ENCODE measurements at places on chromosomes 16 and 17.
A peak's percentile ranks its signal among the peaks of the same experiment; 100 is the strongest.

DNA sequence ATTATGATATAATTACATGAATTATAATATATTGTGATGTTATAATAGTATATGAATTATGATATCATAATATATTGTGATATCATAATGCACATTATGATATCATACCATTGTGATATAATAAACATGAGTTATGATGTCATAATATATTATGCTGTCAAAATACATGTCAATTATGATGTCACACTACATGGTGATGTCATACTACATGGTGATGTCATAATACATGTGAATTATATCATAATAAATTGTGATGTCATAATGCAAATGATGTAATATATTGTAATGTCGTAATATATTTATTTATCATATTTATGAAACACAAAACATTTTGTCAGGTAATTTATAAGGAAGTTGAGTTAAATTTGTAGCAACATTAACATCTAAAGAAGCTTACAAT is 1950.1 kb downstream of the TP53TG3F start:
- DNase-seq, result no peak

- no peak for DNase-seq
These were observed at the start of gene C16orf82 for GRCh38 chr16:27066668-27067537. TSS of gene C16orf82 (plus strand) at chr16:27066927.

DNA sequence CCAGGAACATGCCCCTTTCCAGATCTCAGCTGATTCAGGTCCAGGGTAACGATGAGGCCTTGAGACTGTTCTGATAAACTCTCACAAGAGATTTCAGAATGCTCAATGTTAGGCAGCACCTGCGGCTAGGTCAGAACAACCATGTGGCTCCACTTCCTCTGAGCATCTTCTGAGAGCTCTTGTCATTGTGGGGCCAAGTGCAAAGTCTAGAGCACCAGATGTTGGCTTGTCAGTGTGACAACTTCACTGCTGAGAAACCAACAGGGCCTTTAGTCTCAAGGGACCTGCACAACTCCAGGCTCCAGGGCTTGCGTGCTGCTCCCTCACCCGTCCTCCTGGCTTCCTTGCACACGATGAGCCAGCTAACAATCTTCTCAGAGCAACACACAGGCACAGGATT is 29.0 kb downstream of the FCSK start:
- DNase-seq, result no peak

DNA sequence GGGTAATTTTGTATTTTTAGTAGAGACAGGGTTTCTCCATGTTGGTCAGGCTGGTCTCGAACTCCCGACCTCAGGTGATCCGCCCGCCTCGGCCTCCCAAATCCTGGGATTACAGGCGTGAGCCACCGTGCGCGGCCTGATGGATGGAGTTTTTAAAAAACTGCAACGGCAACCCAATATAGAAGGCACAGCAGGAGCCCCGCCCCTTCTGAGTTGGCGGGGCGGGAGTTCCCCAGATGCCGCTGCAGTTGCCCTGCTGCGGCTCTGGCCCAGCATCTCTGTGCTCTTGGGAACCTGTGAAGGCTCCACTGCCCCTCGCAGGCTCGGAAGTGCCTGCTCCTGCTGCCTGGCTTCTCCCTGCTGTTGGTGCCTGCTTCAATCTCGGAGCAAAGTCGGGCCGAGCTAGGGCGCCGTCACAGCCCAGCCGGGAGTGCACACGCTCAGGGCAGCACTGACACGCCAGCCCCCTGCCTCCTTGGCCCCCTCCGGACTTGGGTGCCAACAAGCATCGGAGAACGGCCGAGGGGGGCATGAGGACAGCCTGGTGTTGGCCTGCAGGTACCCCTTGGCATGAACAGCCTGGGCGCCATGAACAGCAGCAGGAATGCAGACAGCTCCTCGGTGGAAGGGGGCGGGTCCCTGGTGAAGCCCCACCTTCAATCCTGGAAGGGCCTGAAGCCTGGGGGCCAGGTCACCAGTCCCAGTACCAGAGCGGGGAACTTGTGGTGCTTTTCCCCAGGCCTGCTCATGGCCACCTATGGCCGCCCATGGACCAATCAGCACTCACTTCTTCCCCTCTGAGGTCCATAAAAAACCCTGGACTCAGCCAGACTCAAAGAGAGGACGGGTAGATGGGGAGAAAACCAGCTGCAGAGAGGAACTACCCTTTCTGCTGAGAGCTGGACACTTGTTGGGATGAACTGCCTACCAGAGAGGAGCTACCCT is 2.3 kb upstream of the NT5M start:
- DNase-seq, result peak; percentile 59

- DNase-seq, result no peak
These were observed 846 bp downstream of the ITGB3 start for GRCh38 chr17:47254403-47254943.

GRCh38 chr17:33901085-33901484 is 354.0 kb upstream of the CCL2 start:
- DNase-seq, result no peak

DNA sequence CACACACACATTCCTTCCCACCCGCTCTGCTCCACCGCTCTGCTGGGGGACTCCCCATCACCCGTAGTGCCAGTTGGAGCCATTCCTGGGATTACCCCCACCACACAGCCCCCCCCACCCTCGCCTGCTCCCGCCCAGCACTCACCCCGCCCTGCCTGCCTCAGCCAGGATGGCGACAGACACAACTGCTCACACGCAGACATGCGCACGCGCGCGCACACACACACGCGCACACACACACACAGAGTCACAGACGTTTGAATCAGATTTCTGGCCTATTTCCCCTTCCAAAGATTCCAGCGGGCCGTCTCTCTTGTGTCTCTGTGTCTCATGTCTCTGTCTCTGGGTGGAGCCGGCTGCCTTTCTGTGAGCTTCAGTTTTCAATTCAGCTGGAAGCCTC is 4.4 kb downstream of the CACNA1G start:
- no peak for DNase-seq

DNA sequence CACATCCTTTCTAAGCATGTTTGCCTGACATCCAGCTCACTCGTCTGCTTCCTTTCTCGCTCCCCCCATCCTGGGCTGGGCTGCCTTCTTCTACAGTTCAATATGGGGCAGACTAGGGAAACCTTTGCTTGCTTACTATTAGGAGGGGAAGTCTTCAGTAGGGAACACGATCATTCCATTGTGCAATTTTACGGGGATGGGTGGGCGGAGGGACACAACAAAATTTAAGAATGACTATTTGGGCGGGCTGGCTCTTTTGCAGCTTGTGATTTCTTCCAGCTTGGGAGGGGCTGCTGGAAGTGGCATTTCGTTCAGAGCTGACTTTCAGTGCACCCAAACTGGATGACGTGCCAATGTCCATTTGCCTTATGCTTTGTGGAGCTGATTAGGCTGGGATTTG is 25.4 kb downstream of the PCTP start:
- no peak for DNase-seq

DNA sequence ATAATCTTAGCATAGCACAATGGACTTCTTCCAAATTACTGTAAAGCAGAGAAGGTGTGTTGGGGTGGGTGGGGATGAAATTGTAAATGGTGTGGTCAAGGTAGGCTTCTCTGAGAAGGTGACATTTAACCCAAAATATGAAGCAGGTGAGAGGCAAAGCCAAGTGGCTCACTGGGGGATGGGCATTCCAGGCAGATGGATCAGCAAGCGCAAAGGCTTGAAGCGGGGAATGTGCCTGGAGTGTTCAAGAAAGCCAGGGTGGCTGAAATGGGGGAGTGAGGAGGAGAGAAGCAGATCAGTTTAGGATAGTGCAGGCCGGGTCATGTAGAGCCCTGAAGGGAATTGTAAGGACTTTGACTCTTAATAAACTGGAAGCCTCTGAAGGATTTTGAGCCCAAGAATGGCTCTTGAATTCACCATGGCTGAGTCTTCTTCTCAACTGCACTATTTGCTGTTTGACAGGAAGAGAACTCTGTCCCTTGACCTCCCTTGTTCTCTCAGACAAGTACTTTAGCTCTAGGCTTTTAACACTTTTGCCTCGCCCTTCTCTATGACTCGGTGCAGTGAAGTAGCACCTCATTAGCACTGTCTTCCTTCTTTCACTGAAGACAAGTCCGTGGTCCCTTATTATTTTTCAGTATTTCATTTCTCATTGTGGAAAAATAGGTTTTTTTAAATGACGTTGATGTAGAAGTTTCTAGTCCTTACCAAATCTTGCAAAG is 14.7 kb downstream of the CACNG3 start:
- DNase-seq, result no peak

GRCh38 chr16:3792472-3793012 is 75.2 kb upstream of the TRAP1 start:
- no peak for DNase-seq

GRCh38 chr17:35978346-35978745 is 3.0 kb downstream of the CCL16 start:
- DNase-seq, result no peak

DNA sequence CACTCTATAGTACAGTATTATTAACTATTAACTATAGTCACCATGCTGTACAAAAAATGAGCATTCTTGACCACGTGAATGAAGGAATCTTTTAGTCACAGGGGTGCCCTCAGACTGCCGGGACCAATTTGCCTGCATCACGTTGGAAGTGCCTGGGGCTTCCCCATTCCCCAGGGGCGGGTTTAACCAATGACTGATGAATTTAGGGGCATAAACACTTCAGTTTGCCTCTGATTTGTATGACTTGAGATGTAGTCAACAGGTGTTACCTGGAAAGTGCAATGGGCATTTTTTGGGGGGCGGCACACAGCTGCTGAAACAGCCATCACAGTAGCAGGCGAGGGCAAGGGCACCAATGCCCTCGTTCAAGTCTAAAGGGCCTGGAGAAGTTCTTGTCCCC is 8.7 kb upstream of the PYY start:
- no peak for DNase-seq

- DNase-seq, result no peak
These were observed 4.2 kb downstream of the SOCS3 start for GRCh38 chr17:78355701-78356100.

- no peak for DNase-seq
These were observed 6.5 kb upstream of the HOXB13 start for GRCh38 chr17:48735062-48735351.

- no peak for DNase-seq
These were observed 558.9 kb upstream of the HSBP1 start for GRCh38 chr16:83248735-83249463.

- no peak for DNase-seq
These were observed 10.0 kb upstream of the RIPOR1 start for GRCh38 chr16:67518676-67519075.

DNA sequence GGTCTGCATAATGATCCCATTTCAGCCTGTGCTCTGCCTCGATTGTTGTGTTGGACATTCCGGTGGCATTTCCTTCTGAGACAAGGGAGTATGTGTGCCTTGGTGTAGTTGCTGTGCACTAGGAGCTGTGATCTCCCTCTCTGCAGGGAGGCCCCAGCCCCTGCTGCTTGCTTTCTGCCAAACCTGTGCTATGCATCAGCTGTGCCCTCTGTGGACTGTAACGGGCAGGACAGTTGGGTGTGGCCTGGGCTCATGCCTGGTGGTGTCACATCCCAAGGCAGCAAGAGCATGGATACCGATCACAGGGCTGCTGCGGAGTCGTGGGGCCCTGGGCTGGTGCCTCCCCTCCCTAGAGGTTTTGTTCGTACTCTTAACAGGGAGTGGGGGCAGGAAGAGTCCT is 3.8 kb upstream of the JPT2 start:
- DNase-seq, result no peak

DNA sequence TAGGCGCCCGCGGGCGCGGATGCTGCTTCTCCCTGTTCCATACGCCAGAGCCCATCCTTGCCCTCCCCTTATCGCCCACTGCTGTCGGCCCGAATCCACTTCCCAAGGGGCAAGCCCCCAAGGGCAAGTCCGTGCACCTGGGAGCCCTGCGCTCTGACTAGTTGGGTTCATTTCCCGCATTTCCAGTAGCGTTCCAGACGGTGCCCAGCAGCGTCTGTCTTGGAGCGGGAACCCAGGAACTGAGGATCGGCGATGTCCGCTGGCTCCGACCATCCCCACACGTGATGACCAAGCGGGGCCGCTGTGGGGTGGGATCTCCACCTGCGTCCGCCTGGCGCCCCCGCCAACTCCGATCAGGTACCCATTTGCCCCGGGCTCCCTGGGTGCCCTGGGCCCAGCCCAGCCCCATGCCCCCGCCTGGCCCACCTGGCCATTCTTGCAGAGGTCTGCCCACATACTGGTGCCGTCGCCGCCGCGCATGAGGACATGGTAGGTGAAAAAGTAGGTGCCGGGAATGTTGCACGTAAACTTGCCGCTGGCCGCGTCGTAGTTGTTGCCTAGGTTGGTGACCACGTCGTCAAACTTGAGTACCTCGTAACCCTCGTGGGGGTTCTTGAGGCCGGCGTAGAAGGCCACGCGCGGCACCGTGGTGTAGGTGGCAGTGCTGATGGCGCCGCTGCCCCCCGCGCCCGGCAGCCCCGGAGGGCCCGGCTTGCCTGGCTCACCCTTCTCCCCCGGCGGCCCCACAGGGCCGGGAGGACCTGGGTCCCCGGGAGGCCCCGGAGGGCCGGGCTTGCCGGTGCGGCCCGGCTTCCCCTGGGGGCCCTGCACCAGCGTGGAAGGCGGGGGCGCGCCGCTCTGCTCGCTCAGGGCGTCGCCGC is 837 bp downstream of the C1QL1 start:
- no peak for DNase-seq

- DNase-seq, result no peak
These were observed 58.1 kb downstream of the NDE1 start for GRCh38 chr16:15708096-15708495.

DNA sequence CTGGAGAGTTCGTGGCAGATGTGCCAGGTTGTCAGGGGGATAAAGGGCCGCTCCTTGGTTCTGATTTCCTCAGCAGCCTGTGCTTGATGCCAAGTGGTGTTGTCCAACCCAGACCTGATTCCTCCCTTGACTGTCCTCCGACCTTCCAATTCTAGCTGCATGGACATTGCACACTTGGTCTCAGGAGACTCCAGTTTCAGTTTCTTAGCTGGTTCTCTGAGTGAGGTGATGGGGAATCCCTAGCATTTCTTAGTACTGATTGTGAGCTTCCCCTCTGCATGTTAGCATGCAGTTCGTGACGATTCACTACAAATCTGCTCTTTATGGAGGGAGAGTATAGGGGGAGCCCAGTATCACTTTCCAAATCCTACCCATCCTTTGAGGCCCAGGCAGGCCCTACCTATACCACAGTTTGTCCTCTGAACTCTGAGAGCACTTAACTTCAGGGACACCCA is 12.4 kb upstream of the CCR7 start:
- no peak for DNase-seq

- DNase-seq, result no peak
These were observed 71.4 kb downstream of the ABR start for GRCh38 chr17:1108478-1108764.

- DNase-seq, result no peak
These were observed 42.1 kb upstream of the MLYCD start for GRCh38 chr16:83856792-83857191.

GRCh38 chr17:6261466-6261865 is 173.5 kb downstream of the AIPL1 start:
- no peak for DNase-seq
